ENCODE measurements at places on chromosomes 5 and 9. TPM values are rescaled to one million over a fixed set of nuclear protein-coding genes. Genes with fewer than 3 reads are reported as not detected.
A peak's percentile ranks its signal among the peaks of the same experiment; 100 is the strongest.

DNA sequence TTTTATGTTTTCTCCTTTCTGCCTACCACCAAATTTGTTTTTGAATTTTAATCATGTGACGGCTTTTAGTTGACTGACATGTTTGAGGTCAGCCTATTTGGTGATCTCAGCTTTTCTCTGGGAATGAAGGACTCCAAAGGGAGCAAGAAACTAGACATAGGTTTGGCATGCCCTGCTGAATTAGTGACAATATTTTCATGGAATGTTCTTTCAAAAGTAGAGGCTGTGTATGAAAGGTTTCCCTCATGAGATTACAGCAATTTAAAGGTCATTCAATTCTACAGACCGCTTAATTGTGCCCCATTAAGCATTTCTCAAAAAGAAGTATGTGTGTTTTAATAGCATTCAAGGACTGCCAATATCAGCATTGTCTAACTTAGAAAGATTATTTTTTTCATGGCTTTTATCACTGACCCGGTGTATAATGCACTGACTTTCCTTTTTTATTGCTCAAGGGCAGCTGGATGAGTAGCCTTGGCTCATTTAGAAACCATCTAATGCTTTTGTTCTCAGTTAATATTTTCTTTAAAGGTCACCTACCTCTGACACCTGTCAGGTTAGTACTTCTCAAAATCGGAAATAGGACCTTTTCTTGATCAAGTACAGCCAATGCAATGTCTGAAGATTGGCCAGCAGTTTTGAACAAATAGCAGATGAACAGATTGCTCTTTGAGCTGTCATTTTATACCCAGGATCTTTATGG lies 8.1 kb upstream of the MLLT3 start:
- no peak for DNase-seq
- no peaks in the 10 kb centered on the region for H3K36me3 ChIP-seq
- H3K4me1 ChIP-seq = no peaks in the 10 kb centered on the region
- H3K27ac ChIP-seq = no peak overlapping the region
- no peaks in the 10 kb centered on the region for H3K27me3 ChIP-seq
- no peak overlapping the region for H3K4me3 ChIP-seq

- H3K36me3 ChIP-seq = no peaks in the 10 kb centered on the region
- no peak for DNase-seq
- no peak overlapping the region for H3K27ac ChIP-seq
- no peaks in the 10 kb centered on the region for H3K4me1 ChIP-seq
Observed at GRCh38 chr9:76475686-76476085, 16.7 kb downstream of the GCNT1 start.

The PPIC gene
- polyA plus RNA-seq = 21.4 TPM

The PCDHA8 gene
- 0.14 TPM for polyA plus RNA-seq

DNA sequence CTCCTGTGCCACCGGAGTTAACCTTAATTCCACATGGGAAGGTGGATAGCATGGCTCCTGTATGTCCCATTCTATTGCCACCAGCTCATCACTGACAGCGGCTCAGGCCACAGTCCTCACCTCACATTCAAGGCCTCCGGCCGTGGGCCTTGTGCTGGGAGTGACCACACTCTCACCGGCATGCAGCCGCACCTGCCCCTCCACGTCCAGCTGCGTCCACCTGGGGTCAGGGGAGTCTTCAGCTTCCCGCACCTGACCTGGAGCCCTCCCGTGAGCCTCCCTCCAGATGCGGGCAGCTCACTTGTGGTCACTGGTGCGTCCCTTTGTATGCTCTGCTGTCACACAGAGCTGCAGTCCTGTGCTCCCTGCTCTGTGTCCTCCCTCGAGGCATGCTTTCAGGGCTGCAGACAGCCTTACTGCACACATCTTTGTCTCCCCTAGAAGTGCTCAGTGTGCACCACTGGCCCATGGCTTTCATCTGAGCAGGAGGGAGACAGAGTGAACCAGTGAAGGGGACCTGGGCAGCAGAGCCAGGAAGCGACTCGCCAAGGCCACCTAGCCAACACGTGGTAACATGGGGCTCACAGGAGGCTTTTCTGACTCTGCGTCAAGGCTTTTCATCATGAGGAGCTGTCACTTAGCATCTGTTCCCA lies 210.1 kb downstream of the ERCC6L2 start:
- DNase-seq = no peak
- no peaks in the 10 kb centered on the region for H3K27me3 ChIP-seq
- no peaks in the 10 kb centered on the region for H3K36me3 ChIP-seq
- no peak overlapping the region for H3K4me3 ChIP-seq
- H3K4me1 ChIP-seq = no peaks in the 10 kb centered on the region

GRCh38 chr5:133977161-133977787 lies 8.8 kb upstream of the C5orf15 start:
- H3K4me3 ChIP-seq = no peak overlapping the region
- H3K27me3 ChIP-seq = no peaks in the 10 kb centered on the region
- no peaks in the 10 kb centered on the region for H3K4me1 ChIP-seq
- DNase-seq = no peak
- H3K27ac ChIP-seq = no peak overlapping the region
- H3K36me3 ChIP-seq = peaks cover 40% of the 10 kb centered on the region

The CDC42SE2 gene
- polyA plus RNA-seq = 25.9 TPM

DNA sequence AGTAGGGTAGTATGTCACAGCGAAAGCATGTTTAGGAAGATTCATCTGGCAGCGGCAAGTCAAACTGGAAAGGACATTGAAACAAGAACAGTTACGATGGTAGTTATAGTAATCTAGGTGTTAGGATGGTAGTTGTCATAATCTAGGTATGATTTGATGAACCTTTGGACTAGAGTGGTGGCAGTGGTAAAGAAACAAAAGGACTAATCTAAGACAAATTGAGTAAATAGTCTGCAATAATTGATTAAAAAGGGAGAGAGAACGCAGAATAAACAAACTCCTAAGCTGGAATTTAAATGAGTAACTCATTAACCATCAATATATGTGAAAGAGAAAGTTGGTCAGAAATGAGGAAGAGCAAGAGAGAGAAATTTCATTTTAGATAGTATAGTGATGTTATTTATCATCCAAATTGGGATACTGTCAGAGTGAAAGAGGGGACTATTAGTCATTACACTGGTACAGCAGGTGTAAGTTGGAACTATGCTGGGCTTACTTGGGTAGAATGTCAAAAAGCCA lies 56.8 kb downstream of the MTREX start:
- DNase-seq = no peak
- no peak overlapping the region for H3K27ac ChIP-seq
- no peaks in the 10 kb centered on the region for H3K36me3 ChIP-seq
- no peaks in the 10 kb centered on the region for H3K27me3 ChIP-seq

The SPATA31D4 gene
- polyA plus RNA-seq = not detected

The EGFL7 gene
- polyA plus RNA-seq = 379 TPM

DNA sequence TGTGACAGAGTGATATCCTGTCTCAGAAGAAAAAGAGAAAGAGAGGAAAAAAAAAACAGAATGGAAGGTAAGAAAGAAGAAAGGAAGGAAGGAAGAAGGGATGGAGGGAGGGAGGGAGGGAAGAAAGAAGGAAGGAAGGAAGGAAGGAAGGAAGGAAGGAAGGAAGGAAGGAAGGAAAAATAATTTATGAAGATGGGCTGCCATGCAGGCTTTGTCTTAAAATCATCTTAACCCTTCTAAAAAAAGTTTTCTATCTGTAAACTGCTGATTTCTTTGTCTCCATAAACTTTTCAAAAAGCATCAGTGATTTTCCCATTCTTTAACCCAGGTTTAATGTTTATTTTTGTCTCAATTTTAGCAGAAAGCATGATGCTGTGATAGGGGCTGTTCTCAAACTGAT lies 1154.1 kb upstream of the CDH6 start:
- no peaks in the 10 kb centered on the region for H3K4me1 ChIP-seq
- H3K36me3 ChIP-seq = no peaks in the 10 kb centered on the region
- no peaks in the 10 kb centered on the region for H3K27me3 ChIP-seq
- H3K4me3 ChIP-seq = no peak overlapping the region
- no peak overlapping the region for H3K27ac ChIP-seq

DNA sequence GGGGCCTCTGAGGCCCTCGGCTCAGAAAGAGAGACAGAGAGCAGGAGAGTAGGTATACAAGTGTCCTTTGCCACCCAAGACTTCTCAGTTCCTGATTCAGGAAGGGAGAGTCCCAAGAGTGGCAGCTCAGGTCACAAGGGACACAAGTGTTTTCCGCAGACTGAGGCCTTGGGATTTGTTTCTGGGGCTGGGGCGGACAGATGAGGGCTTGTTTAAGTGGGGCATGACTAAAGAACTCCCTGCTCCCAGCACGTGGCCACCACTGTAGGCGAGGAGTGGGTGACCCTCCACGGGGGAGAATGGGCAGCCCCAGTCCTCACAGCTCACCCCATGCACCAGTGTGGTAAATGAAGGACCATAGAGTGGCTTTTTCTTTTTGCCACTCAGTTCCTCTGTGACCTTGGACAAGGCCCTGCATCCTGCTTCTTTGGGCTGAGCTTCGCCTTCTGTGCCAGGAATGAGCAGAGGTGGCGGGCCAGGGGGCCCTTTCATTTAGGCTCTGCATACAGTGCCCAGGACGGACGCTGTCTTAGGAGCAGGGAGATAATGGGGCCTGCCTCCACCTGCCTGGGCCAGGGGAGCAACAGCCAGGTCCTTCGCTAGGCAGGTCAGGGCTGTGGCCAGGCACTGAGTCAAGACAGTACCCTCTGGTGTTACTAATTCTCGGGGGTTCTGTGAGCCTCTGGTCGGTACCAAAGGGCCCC lies 50.8 kb downstream of the AMBP start:
- peaks cover 33% of the 10 kb centered on the region for H3K36me3 ChIP-seq
- no peak overlapping the region for H3K27ac ChIP-seq
- no peak for DNase-seq
- H3K4me1 ChIP-seq = peaks cover 4% of the 10 kb centered on the region
- H3K27me3 ChIP-seq = no peaks in the 10 kb centered on the region

GRCh38 chr5:93395971-93396379 lies 185.0 kb downstream of the NR2F1-AS1 start:
- DNase-seq = peak; percentile 93
- no peak overlapping the region for H3K27ac ChIP-seq
- no peaks in the 10 kb centered on the region for H3K27me3 ChIP-seq
- no peaks in the 10 kb centered on the region for H3K36me3 ChIP-seq
- no peak overlapping the region for H3K4me3 ChIP-seq

The IL7R gene
- polyA plus RNA-seq = 120 TPM

The ALDH1A1 gene
- 168 TPM for polyA plus RNA-seq

GRCh38 chr9:135526730-135527571 lies 5.7 kb downstream of the LCN1 start:
- H3K27ac ChIP-seq = no peak overlapping the region
- H3K4me1 ChIP-seq = no peaks in the 10 kb centered on the region
- H3K27me3 ChIP-seq = no peaks in the 10 kb centered on the region

DNA sequence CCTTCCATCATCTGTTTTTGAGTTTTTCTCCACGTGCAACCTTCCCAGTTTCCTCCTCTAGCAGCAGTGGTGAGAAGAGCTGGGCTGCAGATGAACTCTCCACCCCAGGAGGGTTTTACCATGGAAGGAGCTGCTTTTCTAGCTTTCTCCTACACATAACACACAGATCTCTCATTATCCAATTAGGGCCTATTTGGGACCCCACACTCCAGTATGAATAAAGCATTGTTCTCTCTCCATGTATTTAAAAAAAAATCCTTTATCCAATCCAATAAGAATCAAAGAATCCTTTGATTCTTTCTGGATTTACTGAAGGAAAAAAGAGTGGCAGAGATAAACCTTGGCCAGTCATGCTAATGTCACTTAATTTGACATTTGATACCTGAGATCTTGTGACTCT lies 31.6 kb upstream of the NAA35 start:
- no peak for DNase-seq
- no peaks in the 10 kb centered on the region for H3K36me3 ChIP-seq
- H3K4me3 ChIP-seq = no peak overlapping the region

DNA sequence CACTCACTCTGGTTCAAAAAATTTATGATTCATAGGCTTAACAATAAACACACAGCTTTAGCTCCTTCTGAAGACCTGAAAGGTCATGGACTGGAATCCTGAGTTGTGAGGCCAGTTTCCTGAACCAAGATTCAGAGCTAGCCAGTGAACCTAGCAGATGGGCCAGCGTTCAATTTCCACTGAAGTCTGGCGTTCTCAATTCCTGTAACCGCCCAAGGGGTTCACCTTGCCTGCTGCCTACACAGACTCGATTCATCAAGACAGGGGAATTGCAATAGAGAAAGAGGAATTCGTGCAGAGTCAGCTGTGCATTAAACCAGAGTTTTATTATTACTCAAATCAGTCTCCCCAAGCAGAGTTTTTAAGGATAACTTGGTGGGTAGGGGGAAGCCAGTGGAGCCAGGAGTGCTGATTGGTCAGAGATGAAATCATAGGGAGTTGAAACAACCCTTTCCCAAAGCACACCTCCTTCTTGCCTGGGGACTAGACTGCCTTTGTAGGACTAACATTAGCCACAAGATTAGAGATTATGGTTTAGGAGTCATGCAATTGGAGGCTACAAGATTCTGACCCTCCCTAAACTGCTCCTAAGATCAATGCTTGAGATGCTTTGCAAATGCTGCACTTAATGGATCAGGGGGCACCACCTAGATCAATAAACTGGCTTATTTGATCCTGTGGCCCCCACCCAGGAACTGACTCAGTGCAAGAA lies 117.5 kb upstream of the SHB start:
- no peaks in the 10 kb centered on the region for H3K36me3 ChIP-seq
- no peaks in the 10 kb centered on the region for H3K4me1 ChIP-seq
- no peak for DNase-seq
- no peaks in the 10 kb centered on the region for H3K27me3 ChIP-seq
- no peak overlapping the region for H3K27ac ChIP-seq

The CTSV gene
- polyA plus RNA-seq = 0.31 TPM

- H3K4me3 ChIP-seq = no peak overlapping the region
- H3K4me1 ChIP-seq = no peaks in the 10 kb centered on the region
- DNase-seq = peak; percentile 58
- H3K36me3 ChIP-seq = peaks cover 5% of the 10 kb centered on the region
- H3K27ac ChIP-seq = no peak overlapping the region
Observed at GRCh38 chr5:79297661-79298060, 61.7 kb downstream of the JMY start.

DNA sequence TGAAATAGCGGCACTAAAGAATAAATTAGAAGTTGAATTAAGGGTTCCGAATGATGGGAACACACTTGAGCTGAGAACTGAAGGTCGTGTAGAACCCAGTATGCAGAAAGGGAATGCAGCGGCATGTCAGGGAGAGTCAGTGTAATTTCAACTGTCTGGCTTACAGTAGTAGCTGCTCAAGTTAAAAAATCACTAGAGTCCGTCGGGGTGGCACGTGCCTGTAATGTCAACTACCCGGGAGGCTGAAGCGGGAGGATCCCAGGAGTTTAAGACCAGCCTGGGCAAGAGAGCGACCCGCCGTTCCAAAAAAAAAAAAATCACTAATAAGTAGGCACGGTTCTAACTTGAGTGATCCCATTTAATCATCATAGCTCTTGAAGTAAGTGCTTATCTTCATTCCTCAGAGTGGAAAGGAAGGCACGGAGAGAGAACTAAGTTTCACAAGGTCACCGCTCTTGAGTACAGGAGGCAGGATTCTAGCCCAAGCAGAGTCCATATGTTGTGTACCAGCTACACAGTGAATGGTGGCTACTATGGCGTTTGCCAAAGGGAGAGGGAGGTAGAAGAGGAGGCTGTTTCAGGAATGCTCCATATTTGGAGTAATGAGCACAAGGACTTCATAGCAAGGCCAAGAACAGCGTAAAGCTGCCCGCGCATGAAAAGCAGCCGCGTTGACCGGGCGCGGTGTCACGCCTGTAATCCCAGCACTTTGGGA lies 831 bp downstream of the RMRP start:
- peak overlapping the region; percentile 18 for H3K4me3 ChIP-seq
- H3K4me1 ChIP-seq = peaks cover 15% of the 10 kb centered on the region
- H3K27ac ChIP-seq = peak overlapping the region; percentile 99
- H3K27me3 ChIP-seq = no peaks in the 10 kb centered on the region
- no peak for DNase-seq

Data from lung (tissue), 17 donors.